ENCODE measurements at places on chromosomes 13 and 19.

GRCh38 chr19:13962699-13963602, 10.6 kb downstream of the DCAF15 start:
- DNase-seq, result no peak

DNA sequence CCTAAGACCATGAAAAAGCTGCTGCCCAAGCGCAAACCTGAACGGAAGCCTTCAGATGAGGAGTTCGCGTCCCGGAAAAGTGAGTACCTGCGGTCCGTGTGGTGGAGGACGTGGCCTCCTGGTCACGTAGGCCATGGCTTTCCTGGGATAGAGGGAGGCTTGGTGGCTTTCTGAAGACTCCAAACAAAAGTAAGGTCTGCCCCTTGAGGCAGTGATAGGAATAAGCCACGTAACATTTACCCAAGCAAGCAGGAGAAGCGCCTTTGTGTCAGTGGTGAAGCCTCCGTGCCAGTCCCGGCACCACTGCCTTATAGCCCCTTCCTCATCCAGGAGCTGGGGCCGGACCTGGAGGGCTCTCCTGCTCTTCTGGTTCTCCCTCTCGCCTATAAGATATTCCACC, 34.3 kb upstream of the TEX29 start:
- DNase-seq, result no peak

DNA sequence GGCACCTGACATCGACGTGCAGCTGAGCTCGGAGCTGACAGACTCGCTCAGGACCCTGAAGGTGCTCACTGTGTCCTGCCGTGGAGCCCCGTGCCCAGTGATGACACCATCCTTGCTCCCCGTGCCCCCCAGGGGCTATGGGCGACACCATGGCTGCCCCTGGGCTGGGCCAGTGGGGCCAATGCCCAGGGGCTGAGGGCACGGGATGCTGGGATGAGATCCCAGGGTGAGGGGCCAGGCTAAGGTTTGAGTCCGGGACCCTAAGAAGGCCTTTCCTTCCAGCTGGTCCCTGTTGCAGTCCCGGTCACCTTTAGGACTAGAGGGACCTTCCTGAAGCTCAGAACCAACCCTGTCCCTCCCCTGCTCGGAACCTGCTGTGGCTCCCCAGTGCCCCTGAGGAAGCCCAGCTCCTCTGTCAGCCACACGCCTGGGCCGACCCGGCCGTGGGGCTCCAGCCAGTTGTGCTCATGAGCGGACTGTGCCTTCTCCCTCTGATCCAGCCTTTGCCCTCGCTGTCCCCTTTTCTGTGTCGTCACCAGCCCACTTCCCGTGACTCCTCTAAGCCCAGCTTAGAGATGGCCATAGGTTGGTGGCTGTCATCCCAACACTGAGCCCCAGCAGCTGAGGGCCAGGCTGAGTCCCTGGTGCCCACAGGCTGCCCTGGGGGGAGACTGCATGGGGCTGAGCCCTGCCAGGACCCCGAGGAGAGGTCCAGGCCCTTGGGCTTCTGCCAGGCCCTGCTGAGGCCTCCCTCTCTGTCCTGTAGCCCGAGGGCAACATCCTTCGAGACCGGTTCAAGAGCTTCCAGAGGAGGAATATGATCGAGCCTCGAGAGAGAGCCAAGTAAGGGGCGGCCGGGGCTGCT, 10.6 kb downstream of the NOP53 start:
- DNase-seq, result no peak

DNA sequence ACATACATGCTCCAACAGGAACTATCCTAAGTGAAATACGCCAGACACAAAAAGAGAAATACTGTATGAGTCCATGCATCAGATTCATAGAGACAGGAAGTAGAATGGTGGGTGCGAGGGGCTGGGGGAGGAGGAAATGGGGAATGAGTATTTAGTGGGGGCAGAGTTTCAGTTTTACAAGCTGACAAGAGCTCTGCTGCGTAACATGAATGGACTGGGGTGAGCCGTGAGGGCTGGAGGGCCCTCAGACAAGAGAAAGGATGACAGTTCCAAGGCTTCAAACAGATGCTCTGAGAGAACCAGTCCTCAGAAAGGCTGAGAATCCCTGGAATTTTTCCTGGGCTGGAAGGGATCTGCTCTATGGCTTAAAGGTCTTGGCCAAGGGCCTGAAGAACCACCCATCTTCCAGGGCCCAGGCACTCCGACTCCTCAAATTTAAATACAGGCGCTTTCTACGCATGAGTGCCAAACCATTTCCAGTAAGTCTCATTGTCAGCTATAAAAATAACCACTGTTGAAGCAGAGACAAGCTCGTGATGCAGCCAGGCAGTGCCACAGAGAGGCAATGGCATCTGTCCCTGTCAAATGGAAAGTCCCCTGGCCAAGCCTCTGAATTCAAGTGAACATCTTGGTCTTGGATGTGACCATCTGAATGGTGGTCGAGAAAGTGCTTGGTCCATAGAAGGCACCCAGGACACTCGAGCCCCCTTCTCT, 17.5 kb downstream of the KLF2 start:
- no peak for DNase-seq

- DNase-seq, result no peak
These were observed 236.3 kb downstream of the SLC7A1 start for GRCh38 chr13:29359181-29359580.

- DNase-seq, result no peak
These were observed 7.6 kb downstream of the COL4A2 start for GRCh38 chr13:110314516-110315245.

- peak; percentile 84 for DNase-seq
These were observed 67.8 kb downstream of the RASA3 start for GRCh38 chr13:114064450-114065140.

DNA sequence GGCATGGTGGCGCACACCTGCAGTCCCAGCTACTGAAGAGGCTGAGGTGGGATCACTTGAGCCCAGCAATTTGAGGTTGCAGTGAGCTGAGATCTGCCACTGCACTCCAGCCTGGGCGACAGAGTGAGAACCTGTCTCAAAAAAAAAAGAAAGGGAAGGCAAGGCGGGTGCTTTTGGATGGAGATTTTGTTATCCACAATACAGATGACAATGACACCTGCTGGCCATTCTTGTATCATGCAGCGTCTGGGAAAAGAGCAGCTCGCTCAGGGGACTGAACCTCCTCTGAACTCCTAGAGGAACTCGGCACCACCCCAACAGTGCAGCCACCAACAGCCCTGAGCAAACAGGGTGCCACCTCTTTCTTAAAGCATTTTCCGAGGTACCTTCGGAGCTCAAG, 22.8 kb downstream of the HAUS8 start:
- no peak for DNase-seq

DNA sequence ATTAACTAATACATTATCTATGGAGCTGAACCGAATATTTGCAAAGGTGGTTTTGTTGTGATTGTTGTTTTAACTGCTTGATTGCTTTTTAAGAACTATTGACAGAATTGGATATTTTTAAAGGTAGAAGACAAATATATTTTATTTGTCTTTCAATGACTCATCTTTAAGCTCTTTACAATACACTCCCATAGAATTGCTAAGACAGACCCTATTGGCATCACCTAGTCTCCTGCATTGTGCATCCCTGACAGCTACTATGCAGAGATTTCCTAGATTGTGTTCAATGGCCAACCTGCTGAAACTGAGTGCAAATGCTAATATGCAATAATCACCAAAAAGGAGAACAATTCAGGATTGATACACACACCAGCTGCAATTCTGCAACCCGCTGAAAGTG, 19.7 kb upstream of the SCEL start:
- DNase-seq, result no peak

DNA sequence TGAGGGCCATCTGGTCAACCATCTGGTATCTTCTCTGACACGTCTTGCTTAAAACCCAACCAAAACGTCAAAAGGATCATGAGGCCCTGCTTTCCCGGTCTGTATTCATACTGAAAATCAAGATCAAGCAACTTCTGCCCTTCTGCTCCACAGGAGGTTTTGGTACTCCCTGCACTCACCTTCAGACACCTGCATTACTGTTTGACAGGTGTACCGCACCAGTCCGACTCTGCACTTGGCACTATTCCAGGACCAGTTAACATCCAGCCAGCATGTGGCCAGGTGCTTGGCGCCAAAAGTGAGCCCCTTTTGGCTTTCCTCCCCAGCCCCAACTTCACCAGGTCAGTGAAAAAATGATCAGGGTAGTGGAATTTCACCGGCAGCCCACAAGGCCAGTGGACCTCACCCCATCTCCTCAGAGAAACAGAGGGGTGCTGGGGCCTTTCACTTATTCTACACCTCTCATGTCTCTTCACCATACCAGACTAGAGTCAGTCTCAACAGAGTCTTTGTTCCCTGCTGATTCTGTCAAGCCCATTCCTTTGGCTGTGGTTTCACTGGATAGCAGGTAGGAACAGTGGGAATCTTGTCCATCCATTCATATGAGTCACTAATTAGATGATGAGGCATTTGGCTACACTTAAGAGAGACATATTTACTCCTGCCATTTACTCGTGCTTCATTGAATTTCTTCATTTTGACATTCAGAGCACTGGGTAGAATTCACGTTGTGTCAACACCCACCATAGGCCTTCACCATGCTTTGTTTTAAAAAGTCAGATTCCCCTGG, 85.3 kb downstream of the ZNF726 start:
- no peak for DNase-seq

GRCh38 chr19:31118287-31118955, 230.8 kb downstream of the TSHZ3 start:
- DNase-seq, result no peak

- no peak for DNase-seq
These were observed 6.4 kb downstream of the C19orf47 start for GRCh38 chr19:40341601-40342482.

DNA sequence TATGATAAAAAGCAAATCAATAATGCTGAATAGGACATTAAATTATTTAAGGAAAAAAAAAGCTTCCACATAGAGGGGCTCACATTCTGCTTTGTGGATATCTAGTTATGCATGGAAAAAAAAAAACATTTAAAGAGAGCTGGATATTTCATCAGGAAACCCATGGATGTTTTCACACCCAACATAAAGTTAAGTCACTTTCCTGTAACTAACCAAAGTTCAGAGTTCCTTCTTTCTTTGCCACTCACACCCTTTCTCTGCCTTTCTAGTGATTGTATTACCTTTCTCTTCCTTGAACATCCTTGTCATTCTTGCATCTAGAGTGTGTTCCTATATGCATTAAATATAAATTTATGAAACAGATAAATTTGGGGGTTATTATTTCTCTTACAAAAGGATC, 47.2 kb downstream of the RFXAP start:
- no peak for DNase-seq

DNA sequence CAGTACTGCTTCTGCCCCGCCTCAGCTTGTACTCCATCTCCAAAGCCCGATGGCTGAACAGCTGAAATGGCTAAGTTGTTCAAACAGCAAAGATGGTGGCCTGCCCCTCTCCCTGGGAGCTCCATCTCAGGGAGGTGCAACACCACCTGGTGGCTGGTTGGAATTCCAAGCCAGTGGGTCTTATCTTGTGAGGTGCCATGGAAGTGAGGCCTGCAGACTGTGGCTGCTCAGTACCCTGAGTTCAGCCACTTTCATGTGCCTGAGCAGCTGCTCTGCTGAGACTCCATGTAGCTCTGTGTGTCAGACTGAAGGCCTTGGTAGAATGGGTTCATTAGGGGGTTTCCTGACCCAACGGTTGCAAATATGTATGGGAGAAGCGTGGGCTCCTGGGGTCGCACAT, 67.3 kb upstream of the SPRY2 start:
- DNase-seq, result no peak

- DNase-seq, result no peak
These were observed 8.9 kb upstream of the TMEM160 start for GRCh38 chr19:47057328-47057727.

DNA sequence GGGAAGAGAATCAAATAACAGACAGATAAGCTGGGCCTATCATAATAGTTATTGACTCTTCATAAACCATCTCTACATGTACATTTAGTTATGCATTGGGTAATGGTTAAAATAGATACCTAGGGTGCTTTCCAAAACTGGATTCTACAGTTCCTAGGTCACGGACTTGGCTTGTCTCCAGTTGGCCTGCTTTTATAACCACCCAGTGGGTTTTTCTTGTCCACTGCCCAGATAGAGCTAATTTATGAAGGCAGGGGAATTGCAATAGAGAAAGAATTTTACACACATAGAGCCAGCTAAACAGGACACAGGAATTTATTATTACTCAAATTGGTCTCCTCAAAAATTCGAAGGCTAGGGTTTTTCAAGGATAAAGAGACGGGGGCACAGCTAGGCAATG, 97.3 kb downstream of the FAM216B start:
- no peak for DNase-seq

GRCh38 chr13:112067871-112068539, 1.1 kb downstream of the SOX1 start:
- DNase-seq, result no peak

GRCh38 chr13:114164681-114165429, 14.2 kb upstream of the CFAP97D2 start:
- no peak for DNase-seq

DNA sequence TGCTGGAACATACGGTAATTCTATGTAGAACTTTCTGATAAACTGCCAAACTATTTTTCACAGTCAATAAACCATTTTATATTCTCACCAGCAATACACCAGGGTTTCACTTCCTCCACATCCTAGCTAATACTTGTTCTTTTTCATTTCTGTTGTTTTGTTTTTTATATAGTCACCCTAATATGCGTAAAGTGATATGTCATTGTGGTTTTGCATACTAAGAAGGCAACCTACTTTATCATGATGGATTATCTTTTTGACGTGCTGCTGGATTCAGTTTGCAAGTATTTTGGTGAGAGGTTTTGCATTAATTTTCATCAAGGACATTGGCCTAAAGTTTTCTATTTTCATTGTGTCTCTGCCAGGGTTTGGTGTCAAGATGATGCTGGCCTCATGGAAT, 1384.1 kb downstream of the UQCRFS1 start:
- no peak for DNase-seq

DNA sequence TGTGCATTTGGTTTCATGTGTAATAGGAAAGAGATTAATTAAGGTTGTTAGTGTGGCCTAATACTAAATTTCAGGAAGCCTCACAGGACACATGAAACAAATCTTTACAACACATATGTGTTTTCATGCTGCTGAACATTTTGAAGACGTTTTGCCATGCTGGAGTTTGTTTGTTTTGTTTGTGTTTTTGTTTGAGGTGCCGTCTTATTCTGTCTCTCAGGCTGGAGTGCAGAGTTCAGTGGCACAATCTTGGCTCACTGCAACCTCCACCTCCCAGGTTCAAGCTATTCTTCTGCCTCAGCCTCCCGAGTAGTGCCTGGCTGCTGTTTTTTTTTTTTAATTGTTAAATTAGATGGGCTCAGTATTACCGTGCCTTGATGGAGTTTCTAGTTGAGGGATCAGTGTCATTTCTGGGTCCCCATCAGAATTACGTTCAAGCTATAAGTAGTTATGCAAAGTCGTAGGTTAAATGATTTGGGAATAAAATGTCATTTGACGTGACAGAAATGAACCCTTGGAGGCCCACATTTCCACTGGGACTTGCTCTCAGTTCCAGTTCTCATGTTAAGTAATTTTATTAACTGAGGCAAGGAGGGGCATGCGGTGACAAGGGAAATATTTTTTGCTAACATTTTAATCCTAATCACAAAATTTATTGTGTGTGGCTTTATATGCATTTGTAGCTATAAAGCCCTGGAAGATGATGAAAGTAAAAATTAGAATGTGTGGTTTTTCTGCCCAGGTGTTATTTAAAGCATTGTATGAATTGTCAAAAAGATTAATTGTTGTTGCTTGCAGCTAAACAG, 196.9 kb downstream of the TM9SF2 start:
- no peak for DNase-seq
